ENCODE measurements at places on chromosomes 4 and X. TPM values are rescaled to one million over a fixed set of nuclear protein-coding genes. Genes with fewer than 3 reads are reported as not detected.

- H3K4me1 ChIP-seq: peaks cover 10% of the 10 kb centered on the region
- H3K4me3 ChIP-seq: no peak overlapping the region
- H3K36me3 ChIP-seq: no peaks in the 10 kb centered on the region
- H3K27ac ChIP-seq: no peak overlapping the region
- DNase-seq: no peak
These were observed 148.1 kb downstream of the NWD2 start for GRCh38 chr4:37392521-37393255.

- no peak for DNase-seq
- peaks cover 4% of the 10 kb centered on the region for H3K36me3 ChIP-seq
- H3K4me3 ChIP-seq: no peak overlapping the region
- H3K27ac ChIP-seq: no peak overlapping the region
These were observed 189.9 kb downstream of the PTTG2 start for GRCh38 chr4:38149997-38150671.

GRCh38 chr4:182969651-182970279 is 52.6 kb upstream of the DCTD start:
- H3K27ac ChIP-seq: no peak overlapping the region
- no peaks in the 10 kb centered on the region for H3K4me1 ChIP-seq
- DNase-seq: no peak
- H3K36me3 ChIP-seq: peaks cover 5% of the 10 kb centered on the region
- peaks cover 2% of the 10 kb centered on the region for H3K27me3 ChIP-seq

- H3K27ac ChIP-seq: no peak overlapping the region
- H3K27me3 ChIP-seq: peaks cover 3% of the 10 kb centered on the region
- H3K4me3 ChIP-seq: no peak overlapping the region
These were observed 8.2 kb downstream of the ELOVL6 start for GRCh38 chr4:110190249-110190648.

- no peak overlapping the region for H3K4me3 ChIP-seq
- H3K4me1 ChIP-seq: no peaks in the 10 kb centered on the region
- H3K36me3 ChIP-seq: no peaks in the 10 kb centered on the region
- H3K27ac ChIP-seq: no peak overlapping the region
- no peaks in the 10 kb centered on the region for H3K27me3 ChIP-seq
- no peak for DNase-seq
These were observed 811.6 kb downstream of the GLUD2 start for GRCh38 chrX:121858867-121859647.

- no peak for DNase-seq
- no peak overlapping the region for H3K4me3 ChIP-seq
- H3K27ac ChIP-seq: no peak overlapping the region
- H3K27me3 ChIP-seq: no peaks in the 10 kb centered on the region
- H3K36me3 ChIP-seq: no peaks in the 10 kb centered on the region
These were observed 35.3 kb downstream of the SMS start for GRCh38 chrX:21975812-21976211.

- H3K36me3 ChIP-seq: no peaks in the 10 kb centered on the region
- no peak overlapping the region for H3K27ac ChIP-seq
- H3K4me3 ChIP-seq: no peak overlapping the region
These were observed 23.7 kb upstream of the UBA1 start for GRCh38 chrX:47169726-47170515.

- H3K27ac ChIP-seq: no peak overlapping the region
- H3K36me3 ChIP-seq: no peaks in the 10 kb centered on the region
- no peak for DNase-seq
- H3K4me3 ChIP-seq: no peak overlapping the region
- no peaks in the 10 kb centered on the region for H3K4me1 ChIP-seq
These were observed 14.4 kb downstream of the GC start for GRCh38 chr4:71769434-71769833.

- no peaks in the 10 kb centered on the region for H3K36me3 ChIP-seq
- no peaks in the 10 kb centered on the region for H3K4me1 ChIP-seq
- no peak overlapping the region for H3K4me3 ChIP-seq
These were observed 115.0 kb upstream of the INPP4B start for GRCh38 chr4:142960867-142961644.

DNA sequence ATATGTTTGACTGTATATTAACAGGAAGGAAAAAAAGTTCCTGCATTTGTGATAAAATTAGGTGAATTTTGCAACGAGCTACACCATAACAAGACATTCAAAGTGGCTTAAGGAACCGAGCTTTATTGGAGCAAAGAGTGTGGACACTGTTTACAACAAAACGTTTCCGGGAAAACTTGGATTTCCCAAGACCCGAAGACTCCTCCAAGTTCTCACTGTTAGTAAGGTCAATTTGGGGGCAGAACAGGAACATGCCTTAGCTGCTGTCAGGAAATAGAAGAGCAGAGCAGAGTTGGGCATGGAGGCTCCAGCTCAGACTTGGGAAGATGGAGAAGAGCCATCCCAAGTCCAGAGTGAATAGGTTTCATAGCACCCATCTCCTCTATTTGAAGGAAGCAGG is 16.5 kb downstream of the ADH6 start:
- no peak for DNase-seq
- H3K27ac ChIP-seq: no peak overlapping the region
- H3K36me3 ChIP-seq: no peaks in the 10 kb centered on the region
- H3K4me1 ChIP-seq: peaks cover 10% of the 10 kb centered on the region
- peaks cover 2% of the 10 kb centered on the region for H3K27me3 ChIP-seq
- no peak overlapping the region for H3K4me3 ChIP-seq

GRCh38 chr4:128880662-128881061 is 71.2 kb downstream of the JADE1 start:
- no peak overlapping the region for H3K27ac ChIP-seq
- DNase-seq: no peak
- no peaks in the 10 kb centered on the region for H3K27me3 ChIP-seq
- H3K4me1 ChIP-seq: peaks cover 5% of the 10 kb centered on the region

DRD5 gene
- not detected for total RNA-seq

NAT8L gene
- total RNA-seq: 8.3 TPM

SLIT2 gene
- 21.6 TPM for total RNA-seq

MAGEE2 gene
- total RNA-seq: not detected

KCTD8 gene
- 23.2 TPM for total RNA-seq

PASD1 gene
- total RNA-seq: not detected

CSAG1 gene
- 0.98 TPM for total RNA-seq

NAP1L2 gene
- 7.1 TPM for total RNA-seq

All from glutamatergic neuron (in vitro differentiated cells).